ENCODE measurements at places on chromosomes 12 and 14.

DNA sequence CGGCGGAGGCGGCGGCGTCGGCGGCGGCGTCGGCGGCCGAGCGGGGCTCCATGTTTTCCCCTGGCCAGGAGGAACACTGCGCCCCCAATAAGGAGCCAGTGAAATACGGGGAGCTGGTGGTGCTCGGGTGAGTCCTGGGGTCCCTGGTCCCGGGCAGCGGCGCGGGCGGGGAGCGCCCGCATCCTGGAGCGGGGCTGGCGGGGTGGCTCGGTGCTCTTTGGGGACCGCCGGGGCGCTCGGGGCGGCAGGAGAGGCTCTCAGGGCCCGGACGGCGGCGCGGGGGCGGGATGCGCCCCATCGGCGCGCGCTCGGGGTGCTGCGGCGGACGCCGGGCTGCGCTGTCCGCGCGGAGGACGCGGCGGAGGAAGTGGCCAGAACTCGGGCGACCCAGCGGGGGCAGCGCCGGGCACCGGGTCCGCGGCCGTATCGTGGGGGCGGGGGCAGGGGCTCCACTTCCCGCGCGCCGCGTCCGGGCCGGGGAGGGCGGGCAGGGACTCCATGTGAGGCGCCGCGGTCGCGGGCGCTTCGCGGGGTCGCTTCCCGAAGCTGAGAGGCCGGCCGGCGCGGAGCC is 485 bp downstream of the PELI2 start:
- DNase-seq: peak; percentile 51

DNA sequence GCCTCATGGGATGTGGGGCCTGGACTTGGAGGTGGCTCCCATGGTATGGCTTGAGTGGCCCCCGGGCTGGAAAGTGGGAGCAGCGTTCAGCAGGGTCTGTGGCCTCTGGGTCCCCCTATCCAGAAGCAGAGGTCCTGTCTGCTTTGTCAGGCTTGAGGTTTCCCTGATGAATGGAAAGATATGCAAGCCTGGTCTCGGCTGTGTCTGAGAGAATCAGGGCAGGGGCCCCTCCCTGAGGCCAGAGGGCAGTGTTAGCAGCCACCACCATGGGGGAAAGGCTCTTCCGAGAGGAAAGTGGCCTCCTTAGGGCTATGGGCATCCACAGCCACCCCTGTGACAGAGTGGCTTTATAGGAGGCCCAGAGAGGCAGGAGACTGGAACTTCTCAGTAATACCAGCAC is 128.2 kb downstream of the VRK1 start:
- DNase-seq: no peak

DNA sequence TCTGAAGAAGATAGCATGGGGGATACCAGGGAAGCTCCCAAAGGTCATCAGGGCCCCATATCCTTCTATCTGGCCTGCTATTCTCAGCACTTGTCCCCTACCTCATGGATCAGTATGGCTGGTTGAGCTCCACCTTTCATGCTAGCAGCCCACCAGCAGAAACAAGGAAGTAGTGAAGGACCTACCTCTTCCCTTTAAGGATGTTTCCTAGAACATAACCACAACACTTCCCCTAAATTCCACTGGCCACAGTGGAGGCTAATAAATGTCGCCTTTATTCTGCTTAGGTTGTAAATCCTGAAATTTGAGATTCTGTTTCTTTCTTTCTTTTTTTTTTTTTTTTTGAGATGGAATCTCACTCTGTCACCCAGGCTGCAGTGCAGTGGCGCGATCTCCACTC is 128.6 kb upstream of the PARP11 start:
- DNase-seq: no peak

- no peak for DNase-seq
Measured at GRCh38 chr14:69882915-69883314, 3.7 kb downstream of the SMOC1 start.

GRCh38 chr12:57869927-57870318 is 23.4 kb upstream of the CTDSP2 start:
- DNase-seq: no peak

- DNase-seq: peak; percentile 46
Measured at GRCh38 chr14:100617410-100618317, 30.4 kb upstream of the BEGAIN start.

Measured in frontal cortex (tissue), 4 donors.